Mucosa of gallbladder (tissue), 1 donor: ENCODE measurements at places on chromosomes 6 and 20. TPM values are rescaled to one million over a fixed set of nuclear protein-coding genes. Genes with fewer than 3 reads are reported as not detected.

DNA sequence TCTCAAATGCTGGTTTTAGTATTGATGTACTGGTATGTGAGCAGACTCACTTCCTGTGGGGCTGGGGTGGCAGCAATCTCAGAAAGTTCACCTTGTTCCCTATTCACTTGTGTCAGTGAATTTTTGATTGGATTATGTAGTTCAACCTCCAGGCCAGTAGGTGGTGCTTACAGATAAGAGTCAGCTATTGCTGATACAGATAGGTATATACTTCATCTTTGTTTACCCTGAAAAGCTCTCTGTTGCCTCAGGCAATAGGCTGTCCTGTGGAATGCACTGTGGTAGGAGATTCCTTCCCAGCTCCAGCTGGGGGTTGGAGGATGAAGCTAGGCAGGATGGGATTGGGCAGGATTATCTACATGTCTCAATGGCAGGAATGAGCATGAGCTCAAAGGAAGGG, 851.2 kb upstream of the EYS start:
- DNase-seq, result no peak

- DNase-seq, result no peak
Observed at GRCh38 chr6:140002396-140003022, 628.1 kb upstream of the CITED2 start.

DNA sequence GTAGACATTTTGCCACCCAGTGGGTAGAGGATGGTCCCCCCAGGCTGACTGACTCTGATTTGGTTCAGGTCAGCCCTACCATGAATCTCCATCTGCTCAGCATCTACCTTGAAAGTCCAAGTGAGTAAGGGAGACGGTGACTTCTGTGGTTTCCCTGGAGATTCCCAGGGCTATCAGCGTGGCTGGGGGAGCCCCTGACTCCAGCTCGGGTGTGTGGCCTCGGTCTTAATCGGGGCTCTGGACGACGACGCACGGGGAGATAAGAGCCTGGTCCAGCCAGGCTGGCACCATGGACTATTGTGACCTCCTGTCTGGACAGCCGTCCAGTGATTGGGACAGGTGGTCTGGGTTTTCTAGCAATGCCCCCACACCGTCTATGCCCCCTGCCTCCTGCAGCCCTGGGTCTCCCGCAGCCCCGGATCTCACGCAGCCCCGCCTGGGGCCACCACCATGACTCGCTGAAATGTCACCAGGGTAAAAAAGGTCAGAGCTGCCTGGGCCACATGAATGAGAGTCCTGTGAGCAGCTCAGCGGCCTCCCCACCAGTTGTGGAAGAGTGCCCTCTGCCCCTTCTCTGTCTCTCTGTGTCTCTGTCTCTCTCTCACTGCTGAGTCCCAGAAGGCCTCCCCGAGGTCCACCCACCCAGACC, 47.1 kb upstream of the GATA5 start:
- no peak for DNase-seq

GRCh38 chr6:1013656-1014430, 298.1 kb upstream of the FOXQ1 start:
- DNase-seq, result no peak

DNA sequence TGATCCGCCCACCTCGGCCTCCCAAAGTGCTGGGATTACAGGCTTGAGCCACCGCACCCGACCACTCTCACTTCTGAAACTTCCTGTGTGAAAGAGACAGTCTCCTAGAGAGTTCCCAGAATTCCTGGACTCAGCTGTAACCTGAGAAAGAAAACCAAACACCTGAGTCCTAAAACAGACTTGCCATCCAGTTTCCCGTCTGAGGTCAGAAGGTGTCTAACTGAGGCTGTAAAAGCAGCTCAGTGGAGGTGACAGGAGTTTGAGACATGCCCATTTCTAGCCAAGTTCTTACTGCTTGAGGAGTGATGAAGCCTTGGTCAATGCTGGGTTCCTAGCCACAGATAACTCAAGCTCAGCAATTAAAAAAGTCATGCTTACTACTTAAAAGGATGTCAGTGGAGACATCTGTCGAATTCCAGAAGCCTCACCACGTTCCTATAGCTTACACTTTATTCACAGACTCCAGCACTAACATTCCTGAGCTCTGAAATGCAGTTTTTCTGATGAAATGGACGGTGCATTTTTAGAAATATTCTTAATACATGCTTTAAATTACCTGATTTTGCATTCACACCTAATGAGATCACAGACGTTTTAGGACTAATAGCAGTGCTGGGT, 6.1 kb downstream of the UQCC2 start:
- DNase-seq, result no peak

DNA sequence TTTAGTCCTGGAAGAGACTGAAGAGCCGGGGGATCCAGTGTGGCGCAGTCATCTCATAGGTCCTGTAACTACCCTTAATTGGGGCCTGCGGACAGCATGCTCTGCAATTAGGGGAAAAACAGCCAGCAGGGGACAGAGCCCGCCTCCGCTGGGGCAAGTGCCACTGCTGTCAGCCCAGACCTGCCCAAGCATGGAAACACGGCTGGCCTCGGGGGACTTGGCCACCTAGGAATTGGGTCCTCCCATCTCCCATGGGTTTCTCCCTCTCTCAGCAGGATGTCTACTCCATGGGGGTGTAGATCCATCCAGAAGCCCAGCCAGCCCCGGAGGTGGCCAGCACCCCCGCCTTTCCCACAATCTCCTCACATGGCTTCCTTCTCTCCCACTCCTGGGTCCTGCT, 3.6 kb downstream of the GHRH start:
- DNase-seq, result no peak

DNA sequence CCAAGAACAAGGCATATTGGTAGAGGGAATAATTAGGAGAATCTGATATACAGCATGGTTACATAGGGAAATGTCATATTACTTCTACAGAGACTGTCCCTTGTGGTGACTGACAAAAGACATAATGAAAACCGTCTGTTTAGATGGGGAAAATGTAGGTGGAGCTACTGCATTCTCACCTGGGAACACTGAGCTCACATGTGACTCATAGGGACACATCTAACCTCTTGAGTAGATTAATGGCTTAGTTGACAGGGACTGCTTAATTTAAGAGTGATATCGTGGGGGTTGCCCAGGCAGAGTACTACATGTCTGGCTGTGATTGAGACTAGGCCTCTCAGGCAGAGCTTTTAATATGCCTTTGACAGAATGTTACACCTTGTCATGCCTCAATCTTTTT, 235.3 kb upstream of the ZFP64 start:
- DNase-seq, result no peak

- DNase-seq, result no peak
Observed at GRCh38 chr6:157177731-157178336, 145.5 kb downstream of the TMEM242 start.

The CTCFL gene
- 0.17 TPM for total RNA-seq

The WFDC2 gene
- 144 TPM for total RNA-seq

DNA sequence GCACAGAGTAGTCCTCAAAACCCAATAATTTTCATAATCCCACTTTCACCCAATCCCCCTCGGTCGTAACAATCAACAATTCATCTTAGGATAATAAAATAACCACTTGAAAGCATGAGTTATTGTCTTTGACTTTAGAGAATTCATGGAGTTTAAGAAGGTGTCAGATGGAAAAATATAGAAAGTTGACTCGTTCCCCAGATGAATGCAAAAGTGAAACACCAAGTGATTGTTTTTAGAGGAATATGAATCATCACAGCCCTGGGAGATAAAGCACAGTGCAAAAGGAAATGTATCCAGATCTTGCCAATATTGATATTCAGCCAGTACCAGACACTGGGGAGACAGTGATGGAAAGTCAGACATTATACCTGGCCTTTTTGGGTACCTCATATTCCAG, 860.5 kb downstream of the DHX35 start:
- no peak for DNase-seq

The PSMF1 gene
- total RNA-seq, result 138 TPM

The PRSS16 gene
- 35.1 TPM for total RNA-seq

DNA sequence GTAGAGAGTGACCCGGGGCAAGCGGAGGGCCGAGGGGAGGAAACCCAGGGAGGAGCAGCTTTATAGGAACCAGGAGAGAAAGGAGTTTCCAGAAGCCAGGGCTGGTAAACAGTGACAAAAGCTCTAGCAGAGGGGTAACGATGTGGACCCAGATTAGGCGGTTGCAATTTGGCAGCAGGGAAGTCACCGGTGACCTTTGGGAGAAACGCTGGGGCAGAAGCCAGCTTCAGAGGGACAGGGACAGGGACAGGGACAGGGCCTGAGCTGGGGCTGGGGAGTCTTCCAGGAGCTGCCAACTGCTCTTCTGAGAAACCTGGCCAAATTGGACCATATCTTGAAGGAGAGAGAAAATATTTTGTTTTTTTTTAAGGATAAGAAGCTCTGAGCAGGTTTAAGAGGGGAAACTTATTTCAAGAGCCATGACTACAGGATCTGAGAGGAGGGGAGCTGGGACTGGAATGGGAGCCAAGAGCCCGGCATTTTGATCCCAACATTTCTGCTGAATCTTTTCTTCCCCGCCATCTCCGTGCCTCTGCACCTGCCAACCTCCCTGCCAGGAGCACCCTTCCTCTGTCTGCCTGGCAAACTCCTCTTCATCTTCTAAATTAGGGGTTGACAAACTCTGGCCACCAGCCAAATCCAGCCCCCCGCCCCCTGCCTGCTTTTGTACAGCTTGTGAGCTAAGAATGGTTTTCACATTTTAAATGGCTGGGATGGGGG, 22.6 kb upstream of the PREX1 start:
- DNase-seq, result no peak

DNA sequence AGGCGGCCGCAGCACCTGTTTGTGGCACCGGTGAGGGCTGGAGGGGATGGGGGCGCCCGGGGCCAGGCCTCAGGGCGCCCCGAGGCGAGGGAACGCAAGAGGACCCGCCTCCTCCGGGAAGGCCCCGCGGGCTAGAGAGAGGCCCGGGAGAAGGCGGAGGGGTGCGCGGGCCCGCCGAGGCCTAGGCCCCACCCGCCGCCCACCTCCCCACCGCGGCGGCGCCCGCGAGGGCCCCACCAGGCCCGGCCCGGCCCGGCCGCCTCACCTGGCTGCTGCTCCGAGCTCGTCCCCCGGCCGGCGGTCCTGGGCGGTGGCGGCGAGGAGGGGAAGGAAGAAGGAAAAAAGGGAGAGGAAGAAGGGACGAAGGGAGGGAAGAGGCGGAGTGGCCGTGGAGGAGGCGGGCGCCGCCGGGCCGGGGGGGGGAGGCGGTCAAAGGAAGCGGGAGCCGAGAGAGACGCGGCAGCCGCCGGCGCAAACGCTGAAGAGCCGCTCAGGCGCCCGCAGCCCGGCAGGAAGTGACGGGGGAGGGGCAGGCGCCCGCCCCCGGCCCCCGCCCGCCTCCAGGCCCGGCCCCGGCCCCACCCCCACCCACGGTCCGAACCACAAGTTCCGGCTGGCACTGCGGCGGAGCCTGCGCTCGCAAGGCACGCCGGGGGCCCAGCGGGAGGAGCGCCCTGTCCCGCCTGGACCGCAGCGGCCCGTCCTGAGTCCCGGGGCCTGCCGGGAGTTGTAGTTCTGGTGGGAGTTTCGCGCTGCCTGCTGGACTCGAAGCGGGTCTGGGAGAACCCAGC, at the start of gene STAU1:
Gene STAU1 (minus strand): TSS at position 484 of the 791 bp plus-strand sequence. CDS start 22,133 bp downstream, outside the sequence.
- DNase-seq, result peak; percentile 95

DNA sequence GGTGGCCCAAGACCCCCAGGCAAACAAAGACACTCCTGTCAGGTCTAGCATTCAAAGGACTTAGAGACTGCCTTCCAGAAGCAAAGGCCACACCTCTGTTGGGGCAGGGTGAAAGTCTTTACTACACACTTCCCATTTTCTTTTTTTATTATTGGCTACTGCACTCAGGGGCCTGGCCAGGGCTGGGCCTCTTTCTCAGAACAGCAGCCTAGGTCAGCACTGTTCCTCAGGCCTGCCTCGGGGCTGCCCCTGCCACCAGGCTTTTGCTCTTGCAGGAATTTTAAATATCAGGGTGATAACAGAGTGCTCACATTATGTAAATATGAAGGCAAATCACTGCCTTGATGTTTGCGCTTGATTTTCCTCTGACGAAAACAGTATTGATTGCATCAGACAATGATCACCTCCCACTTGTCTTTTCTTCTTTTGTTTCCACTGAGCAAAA, 18.5 kb downstream of the GSTA4 start:
- DNase-seq, result no peak

The VIP gene
- 3.0 TPM for total RNA-seq

DNA sequence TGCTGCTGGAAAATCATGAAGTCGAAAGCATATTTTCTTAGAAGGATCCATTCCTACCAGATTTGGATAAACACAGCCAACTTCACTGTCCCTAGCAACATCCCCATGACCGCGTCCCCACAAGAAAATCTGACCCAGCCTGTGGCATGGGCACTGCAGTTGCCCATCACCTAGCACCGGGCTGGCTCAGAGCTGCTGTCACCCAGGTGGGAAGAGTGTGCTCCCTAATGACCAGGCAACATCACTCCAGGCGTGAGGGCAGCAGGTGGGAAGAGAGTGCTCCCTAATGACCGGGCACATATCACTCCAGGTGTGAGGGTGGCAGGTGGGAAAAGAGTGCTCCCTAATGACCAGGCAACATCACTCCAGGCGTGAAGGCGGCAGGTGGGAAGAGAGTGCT, 238.0 kb downstream of the TBXT start:
- DNase-seq, result no peak
